AG08396 (cell line): ENCODE measurements at places on chromosomes 1 and 21.

GRCh38 chr1:198212126-198212525, 55.3 kb downstream of the NEK7 start:
- DNase-seq = no peak

DNA sequence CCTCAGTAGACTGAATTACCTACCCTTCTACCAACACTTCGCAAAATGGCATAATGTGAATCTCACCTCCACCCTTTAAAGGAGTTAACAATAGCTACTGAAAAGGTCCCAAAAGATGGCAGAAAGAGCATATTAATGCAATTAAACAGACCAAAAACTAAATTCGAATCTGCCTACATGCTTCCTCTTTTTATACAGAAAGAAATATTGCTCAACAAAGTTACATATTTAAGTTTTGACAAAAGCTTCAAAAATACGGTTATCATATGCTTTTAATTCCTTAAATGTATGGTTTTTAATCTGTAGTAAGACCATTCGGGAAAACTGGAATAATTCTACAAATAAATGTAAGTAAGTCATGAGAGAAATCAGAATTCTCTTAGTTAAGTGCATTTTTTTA, 2.2 kb downstream of the APP start:
- DNase-seq = no peak

DNA sequence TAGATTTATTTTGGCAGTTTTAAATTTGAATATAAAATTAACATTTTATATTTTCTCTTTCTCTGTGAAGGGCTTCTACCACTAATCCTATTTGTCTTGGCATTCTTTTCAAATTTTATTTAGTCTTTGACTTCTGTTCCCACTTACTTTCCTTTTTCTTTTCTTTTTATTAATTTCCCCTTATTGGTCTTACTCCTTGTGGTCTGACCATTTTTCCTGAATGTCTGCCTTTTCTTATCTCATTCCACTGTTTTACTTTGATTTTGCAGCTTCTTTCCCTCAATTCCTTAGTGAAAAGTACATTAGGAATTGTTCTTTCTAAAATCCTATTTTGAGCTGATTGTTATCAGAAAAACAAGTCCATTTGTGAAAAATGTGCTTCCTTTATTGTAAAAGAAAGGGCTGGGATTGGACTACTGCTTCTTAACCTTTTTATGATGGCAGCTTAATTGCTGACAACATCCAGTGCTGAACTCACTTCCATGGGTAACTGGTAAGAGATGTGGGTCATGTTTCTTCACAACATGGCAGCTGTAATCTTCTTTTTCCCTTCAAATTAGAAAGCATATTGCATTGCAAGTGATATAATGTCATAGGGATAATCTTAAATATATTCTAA, 284.6 kb downstream of the DNM3 start:
- no peak for DNase-seq

- peak; percentile 76 for DNase-seq
Measured at GRCh38 chr1:218377143-218377660, 32.1 kb downstream of the TGFB2 start.

- DNase-seq = no peak
Measured at GRCh38 chr1:94060720-94061119, 60.2 kb downstream of the ABCA4 start.

GRCh38 chr1:195934817-195935553, 673.3 kb downstream of the KCNT2 start:
- DNase-seq = no peak

DNA sequence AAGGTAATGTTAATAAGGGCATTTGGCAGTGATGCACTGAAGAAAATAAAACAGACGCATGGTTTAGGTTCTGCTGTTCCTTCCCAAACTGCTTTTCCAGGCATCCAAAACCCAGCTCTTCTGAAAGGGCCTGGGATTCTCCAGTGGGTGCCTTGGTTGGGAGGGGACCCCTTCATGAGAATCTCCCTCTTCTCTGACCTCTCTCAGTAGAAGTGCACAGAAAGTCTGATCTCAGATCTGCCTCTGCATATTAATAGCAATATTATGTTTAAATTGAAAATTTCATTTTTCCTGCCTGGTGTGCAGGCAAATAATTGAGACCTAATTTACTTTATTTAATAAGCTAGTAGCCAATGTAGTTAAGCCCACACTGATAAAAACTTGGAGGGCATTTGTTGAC, 260.6 kb downstream of the CAMTA1 start:
- no peak for DNase-seq

- DNase-seq = peak; percentile 5
Measured at GRCh38 chr1:114428083-114428754, 82.8 kb downstream of the TRIM33 start.

DNA sequence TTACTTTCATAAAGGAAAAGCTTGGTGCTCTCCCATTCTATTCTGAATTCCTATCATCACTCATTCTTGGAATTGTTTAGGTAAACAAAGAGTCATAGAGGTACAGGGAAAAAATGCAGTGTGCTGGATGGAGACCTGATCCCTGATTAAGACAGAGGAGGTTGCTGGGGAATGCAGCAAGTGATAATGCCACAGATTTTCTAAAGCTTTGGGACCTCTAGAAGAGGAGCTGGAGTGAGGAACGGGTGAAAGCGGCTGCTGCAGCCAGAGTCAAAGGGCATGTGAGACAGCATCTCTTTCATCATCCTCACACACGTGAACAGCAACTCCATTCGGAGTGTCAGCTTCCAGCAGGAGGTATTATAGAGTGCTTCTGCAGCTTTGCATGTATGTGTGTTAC, 54.9 kb upstream of the DIPK1A start:
- DNase-seq = peak; percentile 35

- no peak for DNase-seq
Measured at GRCh38 chr1:223835754-223836153, 10.0 kb downstream of the TP53BP2 start.

DNA sequence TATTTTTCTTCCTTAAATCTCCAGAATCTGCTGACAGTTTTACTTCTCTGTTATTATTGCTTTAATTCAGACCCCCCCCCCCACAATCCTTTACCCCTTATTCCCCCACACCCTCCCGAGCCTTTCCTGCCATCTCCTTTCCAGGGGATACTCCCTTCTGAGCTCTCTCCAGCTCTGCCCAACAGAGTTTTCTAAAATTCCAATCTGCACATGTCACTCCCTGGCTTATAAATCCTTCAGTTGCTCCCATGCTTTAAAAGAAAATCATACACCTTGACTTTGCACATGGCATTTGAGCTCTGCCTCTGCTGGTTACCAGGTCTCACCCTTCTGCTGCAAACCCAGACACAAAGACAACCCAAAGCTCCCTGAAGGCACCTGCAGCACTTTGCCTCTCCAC, 11.7 kb upstream of the EPS8L3 start:
- DNase-seq = no peak

GRCh38 chr1:95701450-95702173, 467.6 kb downstream of the RWDD3 start:
- DNase-seq = no peak

- no peak for DNase-seq
Measured at GRCh38 chr1:229066591-229066990, 204.3 kb upstream of the RAB4A start.

GRCh38 chr1:245327842-245328241, 173.1 kb downstream of the KIF26B start:
- DNase-seq = no peak

GRCh38 chr1:47181095-47181954, 8.5 kb downstream of the PDZK1IP1 start:
- DNase-seq = no peak

GRCh38 chr1:101309334-101310311, 72.8 kb downstream of the S1PR1 start:
- peak; percentile 70 for DNase-seq

GRCh38 chr21:32611471-32611997, 643 bp downstream of the CFAP298 start:
- peak; percentile 57 for DNase-seq

GRCh38 chr1:231242516-231243198, 1.6 kb downstream of the GNPAT start:
- DNase-seq = peak; percentile 28

DNA sequence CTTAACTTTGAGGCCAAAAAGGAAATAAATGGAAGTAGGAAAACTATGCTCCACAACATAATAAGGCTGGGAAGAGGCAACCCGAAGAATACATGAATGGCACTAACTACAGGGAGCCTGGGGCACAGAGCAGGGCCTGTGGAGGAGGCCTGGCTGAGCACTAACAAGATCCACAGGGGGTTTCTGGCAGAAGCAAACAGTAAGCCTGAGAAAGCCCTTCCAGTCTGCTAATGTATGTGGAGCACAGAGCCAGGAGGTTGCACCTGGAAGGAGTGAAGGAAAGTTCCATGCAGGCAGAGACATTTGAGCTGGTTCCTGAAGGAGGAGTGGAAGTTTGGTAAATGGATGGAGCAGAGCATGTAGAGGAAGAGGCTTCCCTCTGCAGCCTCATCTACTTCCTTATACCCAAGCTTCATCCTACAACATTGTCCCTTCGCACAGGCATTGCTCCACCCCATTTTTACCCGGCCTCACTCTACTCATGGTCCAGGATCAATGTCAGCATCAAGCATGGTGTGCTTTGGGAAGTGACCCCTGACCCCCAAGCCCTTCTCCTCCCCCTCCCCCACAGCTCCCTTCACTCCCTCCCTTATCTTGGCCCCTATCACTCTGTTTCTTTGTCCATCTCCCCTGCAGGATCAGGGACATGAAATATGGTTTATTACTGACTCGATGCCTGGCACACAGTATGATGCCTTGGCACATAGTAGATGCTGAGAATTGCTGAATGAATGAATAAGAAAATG, 23.3 kb downstream of the SHISA4 start:
- DNase-seq = no peak

DNA sequence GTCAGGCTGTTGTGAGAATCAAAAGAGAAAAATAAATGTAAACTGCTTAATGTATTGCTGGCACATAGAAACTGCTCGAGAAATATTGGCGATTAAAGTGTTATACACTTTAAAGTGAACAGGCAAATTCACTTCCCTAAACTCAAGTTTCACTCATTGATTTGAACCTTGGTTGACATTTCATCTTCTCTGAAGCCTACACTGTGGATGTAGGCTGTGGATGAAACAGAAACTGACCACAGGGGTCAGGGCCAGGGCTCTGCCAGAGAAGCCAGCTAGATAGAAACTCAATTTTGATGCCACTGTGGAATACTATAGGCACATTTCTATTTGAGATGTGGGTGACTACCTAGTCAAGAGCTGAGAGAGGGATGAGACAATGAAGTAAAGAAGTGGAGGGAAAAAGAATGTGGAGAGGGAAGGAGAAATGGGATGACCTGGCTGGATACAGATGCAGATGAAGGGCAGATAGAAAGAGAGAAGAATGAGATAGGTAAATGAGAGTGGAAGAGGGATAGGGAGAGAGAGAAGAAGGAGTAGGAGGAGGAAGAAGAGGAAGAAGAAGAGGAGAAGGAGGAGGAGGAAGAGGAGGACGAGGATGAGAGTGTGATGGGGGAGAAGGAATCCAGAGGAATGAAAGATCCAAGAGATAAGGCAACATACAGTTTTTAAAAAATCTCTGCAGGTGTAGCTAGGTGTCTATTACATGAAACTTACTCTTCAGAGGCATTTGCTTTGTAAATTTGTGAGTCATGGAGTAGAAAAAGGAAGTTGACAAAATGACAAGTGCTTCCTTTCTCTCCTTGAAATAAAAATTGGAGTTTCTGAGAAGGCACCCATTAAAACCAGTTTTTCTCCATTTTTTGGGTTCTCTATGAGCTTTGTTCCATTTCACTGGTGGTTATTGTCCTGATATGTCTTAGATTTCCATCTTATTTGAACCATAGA, 17.4 kb upstream of the CD1D start:
- DNase-seq = no peak

DNA sequence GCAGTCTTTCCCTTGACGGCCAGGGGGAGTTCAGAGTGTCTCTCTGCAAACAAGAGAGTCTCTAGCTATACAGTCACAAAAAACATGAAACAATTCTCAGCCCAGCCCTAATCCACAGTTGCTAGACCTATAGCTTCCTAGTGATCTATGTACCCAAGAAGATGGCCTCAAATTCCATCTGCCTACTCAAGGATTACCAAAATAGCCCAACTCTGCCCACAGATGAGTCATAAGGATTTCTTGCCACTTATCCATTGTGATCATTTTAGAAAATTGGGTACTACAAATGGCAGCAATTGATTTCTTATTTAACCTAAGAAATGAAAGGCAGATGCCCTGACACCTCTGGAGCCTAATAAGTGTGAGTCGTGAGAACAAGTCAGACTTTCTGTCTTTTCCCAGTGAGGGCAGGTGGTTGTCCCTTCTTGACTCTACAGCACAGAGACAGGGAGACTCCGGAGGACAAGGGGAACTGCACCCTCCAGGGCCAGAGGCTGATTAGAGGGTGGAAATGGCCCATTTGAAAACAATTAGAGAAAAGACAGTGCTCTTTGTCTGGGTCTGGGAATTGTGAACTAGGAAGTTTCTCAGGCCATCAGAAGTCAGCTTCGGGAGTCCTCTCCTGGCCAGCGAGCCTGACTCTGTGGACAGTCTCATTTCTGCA, 65.4 kb downstream of the ABCA4 start:
- no peak for DNase-seq

- DNase-seq = peak; percentile 66
Measured at GRCh38 chr1:87826681-87827251, 498.1 kb downstream of the LMO4 start.

- DNase-seq = no peak
Measured at GRCh38 chr1:247228133-247228532, 27.7 kb upstream of the VN1R5 start.

- no peak for DNase-seq
Measured at GRCh38 chr1:25967308-25967707, 30.6 kb downstream of the PAFAH2 start.

DNA sequence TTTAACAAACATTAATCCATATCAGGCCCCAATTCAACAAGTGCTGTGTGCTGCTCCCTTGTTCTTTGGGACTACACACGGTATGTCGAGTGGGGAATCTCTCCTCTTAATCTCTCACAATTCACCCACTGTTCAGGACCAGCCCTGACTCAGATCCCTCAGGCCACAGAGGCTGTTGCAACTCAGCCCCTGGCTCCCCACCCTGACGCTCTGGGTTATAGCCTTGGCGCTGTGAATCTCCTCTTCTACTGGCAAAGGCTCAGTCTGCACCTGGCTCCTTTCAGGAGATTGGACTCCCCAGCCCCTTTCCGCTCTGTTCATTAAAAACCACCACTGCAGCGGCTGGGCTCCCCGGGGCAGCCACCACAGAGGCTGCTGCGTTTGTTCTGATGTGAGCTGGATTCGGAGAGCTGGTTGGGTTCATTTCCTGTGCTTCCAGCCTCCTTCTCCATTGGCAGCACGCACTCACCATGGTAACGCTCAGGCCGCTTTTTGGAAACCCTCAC, 13.0 kb downstream of the CAPN8 start:
- DNase-seq = no peak

GRCh38 chr1:27503844-27504587, 14.0 kb upstream of the WASF2 start:
- no peak for DNase-seq

- DNase-seq = no peak
Measured at GRCh38 chr1:207844371-207844770, 66.6 kb downstream of the CD34 start.

DNA sequence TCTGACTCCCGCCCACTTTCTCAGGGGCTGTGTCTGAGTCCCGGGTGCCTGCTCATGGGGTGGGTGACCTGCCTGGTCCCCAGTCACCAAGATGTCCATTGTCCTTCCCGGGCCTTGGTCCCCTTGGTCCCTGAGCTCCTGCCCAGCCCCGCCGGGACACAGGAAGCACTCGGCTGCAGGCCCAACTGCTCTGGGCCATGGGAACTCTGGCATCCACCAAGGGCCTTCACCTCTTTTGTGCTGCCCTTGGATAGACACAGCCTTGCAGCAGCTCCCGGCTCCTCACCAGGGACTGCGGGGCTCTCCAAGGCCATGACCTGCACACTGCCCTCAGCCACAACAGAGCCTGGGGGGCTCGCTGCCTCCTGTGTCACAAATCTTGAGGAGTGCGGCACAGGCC, 22.1 kb upstream of the MX1 start:
- DNase-seq = no peak

GRCh38 chr1:25583519-25584370, 32.8 kb upstream of the MAN1C1 start:
- no peak for DNase-seq
